ENCODE measurements at places on chromosomes 1 and 21.

GRCh38 chr21:30986965-30987364 is 51.3 kb downstream of the KRTAP19-8 start:
- no peak for DNase-seq

DNA sequence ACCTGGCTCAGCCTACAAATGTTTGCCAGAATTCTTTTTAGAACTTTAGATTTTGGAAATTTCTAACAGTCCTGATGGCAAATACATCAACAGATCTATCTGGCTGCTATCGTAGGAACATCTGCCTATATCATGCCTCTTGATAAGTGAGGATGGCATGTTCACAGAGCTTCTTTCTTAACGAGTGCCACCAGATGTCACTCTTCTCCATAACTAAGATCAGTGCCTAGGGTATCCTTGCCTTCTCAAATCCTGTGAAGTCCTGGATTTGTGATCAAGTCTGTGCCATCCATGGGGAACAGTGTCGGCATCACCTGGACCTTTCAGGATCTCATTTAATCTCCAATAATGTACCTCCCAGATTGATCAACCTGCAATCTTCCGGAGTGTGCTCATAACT is 36.5 kb upstream of the CD5L start:
- no peak for DNase-seq

DNA sequence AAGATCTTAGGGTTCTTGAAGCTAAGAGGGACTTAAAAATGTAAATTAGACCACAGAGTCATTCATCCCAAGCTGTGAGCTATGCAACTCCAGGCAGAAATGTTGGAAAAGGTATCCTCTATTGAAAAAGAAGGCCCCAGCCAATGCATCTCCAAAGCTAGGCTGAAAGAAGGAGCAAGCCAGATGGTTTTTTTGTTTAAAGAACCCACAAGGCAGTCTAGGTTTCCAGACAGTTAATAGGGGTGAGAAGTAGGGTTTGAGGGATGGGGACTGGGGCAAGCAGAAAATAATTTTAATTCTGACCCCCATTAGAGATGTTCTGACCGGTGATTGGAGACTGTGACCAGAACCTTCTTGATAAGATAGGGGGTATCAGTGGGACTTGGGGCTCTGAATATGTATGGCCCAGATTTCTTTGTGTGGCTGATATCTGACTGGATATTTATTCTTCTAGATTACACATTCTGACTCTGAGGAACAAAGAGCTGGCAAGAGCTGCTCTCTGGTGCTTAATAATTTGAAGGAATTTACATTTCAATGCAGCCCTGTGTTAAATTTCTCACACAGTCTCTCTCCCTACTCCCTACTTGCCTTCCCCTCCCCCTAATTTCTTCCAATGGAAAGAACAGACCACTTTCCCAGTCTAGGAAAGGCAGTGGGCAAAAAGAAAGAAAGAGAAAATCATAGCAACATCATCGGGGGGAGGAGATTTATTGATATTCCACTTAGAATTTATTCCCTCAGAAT is 104.9 kb downstream of the NUF2 start:
- no peak for DNase-seq

- no peak for DNase-seq
Measured at GRCh38 chr21:36628761-36629460, 70.0 kb upstream of the SIM2 start.

DNA sequence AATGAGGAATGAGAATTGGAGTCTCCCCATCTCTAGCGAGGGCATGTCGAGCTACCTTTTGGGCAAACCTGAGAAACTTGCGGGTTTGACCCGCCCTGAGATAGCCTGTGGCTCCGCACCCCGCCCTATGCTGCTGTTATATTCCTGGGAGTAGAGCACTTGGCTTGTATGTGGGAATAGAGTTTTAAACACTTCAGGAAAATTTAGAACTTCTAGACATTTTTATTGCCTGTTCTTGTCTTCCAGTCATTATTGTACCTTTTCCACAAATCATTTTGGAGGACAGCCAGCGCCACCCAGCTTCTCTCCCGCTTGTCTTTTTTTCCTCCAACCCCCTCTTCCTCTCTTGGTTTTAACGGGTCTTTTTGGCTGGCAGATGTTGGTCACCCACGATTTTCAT is 738 bp downstream of the GNPAT start:
- no peak for DNase-seq
